GM12864 (cell line): ENCODE measurements at places on chromosomes 7 and 10.

DNA sequence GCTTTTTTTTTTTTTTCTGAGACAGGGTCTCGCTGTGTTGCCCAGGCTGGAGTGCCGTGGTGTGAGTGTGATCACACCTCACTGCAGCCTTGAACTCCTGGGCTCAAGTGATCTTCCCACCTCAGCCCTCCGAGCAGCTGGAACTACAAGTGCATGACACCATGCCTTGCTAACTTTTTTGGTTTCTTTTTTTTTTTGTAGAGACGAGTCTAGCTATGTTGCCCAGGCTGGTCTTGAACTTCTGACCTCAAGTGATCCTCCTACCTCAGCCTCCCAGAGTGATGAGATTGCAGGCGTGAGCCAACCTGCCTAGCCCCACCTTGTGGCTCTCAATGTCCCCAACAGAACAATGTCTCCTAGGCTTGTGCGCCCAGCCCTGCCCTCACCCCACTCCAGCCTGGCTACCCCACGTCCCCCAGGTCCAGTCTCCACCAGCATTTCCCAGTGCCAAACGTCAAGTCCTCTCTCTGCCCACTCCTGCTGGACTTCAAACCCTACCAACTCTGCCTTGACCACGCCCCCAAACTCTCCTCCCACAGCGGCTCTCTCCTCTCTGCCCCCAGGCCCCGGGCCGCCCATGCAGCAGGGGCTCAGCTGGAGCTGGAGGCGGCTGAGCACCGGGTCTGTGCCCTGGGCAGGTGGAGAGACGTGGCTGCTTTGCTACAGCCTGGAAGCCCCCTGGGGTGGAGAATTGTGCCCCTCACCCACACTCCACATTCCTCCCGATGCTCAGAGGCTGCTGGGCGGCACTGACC, 18.9 kb downstream of the BHLHA15 start:
- no peak for DNase-seq

DNA sequence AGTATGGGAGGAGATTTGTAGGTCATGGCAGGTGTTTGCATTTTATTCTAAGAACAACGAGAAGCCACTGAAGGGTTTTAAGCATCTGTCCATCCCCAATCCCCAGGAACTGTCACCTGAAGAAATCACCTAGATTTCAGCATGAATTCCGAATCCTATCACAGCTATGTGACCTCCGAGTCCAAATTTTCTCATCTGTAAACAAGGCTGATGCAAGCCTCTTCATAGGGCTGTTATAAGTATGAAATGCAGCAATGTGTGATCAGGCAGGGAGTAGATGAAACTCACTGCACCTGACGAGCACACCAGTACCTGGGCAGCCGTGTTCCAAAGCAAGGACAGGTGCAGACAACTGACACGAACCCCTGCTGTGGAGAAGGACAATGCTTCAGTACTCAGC, 14.0 kb downstream of the HABP2 start:
- DNase-seq = no peak

GRCh38 chr7:148245381-148245780, 345.2 kb upstream of the C7orf33 start:
- no peak for DNase-seq

DNA sequence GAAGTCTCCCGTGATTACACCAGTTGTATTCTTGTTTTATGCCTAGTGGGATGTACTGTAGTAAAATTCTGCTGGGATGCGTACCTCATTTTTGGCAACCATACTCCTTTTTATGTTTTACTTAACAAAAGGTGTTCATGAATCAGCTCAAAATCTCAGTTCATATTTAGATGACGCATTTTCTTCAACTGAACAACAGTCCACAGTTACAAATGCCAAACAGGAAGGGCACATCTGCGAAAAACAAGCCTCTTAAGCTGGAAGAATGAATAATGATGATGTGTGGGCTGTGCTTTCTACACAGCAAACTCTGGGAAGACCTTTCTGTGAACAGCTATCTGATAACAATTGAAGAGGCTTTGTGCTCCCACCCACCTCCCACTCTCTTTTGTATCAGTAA, 68.4 kb upstream of the NRBF2 start:
- no peak for DNase-seq

GRCh38 chr10:86536294-86536861, 14.8 kb upstream of the WAPL start:
- no peak for DNase-seq

DNA sequence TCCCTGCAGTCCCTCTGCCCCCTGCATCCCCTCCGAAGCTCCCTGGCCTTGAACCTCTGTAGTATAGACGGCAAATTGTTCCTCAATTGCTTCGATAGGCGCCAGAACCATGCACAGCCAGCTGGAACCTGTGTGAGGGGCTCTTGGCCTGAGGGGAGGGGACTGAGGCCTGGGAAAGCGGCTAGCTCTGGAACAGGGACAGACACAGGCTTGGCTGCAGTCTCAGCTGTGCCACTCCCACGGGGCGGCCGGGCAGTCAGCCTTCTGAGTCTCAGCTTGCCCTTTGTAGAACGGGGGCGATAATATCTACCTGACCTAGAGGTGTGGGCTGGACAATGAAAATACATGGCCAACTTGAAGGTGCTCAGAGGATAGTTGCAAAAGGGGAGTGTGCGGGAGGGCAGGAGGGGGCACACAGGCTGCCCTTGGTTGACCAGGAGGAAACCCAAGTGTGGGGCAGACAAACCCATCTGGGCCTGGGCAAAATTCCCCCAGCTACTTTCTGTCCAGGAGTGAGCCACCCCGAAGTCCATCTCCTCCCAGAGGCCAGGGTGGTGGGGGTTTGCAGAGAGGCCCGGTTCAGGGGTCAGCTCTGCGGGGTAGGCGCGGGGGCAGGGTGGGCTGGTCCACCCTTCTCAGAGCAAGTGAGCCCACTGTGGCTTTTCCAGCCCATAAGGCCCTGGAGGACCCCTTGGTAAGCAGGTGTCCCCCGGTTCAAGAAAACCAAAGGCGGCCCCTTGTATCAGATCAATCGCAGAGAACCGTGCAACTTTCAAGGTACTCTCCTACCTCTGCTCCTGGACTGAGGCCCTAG, 4.6 kb downstream of the CRYGN start:
- no peak for DNase-seq

GRCh38 chr10:69061305-69062161, 26.4 kb upstream of the SRGN start:
- no peak for DNase-seq
